GM18507 (cell line): ENCODE measurements at places on chromosomes 16 and 17.
A peak's percentile ranks its signal among the peaks of the same experiment; 100 is the strongest.

DNA sequence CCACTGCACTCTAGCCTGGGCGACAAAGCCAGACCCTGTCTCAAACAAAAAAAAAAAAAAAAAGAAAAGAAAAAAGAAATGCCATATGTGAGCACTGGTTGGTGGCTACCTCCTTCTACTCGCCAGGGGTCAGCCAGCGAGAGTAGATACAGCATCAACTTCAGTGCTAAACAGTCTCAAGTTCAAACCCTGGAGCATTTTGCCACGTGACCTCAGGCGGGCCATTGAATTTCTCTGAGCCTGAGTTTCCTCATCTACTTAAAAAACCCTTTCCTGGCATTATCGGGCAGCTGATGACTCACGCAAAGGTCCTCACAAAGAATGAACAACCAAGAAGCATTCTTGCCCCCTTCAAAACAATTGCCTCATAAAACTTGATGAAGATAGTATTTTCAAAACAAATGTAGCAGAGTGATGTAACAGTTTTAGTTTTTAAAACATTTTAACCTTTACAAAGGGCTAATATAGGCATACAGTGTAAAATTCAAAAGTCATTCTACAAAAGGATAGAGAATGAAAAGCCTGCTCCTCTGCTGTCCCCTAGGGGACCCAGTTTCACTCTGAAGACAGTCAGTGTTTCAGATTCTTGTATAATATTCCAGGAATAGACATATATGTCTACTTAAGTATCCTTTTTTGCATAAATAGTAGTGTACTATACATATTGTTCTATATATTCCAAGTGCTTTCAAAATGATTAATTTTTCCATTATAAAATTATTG is 28.4 kb downstream of the DNAH2 start:
- no peak for DNase-seq

GRCh38 chr17:81337476-81337879 is 42.4 kb upstream of the SLC38A10 start:
- no peak for DNase-seq

GRCh38 chr17:32936894-32937500 is 9.0 kb downstream of the TMEM98 start:
- DNase-seq, result peak; percentile 46

GRCh38 chr17:29070781-29071180 is 27.8 kb downstream of the PIPOX start:
- no peak for DNase-seq

GRCh38 chr17:6108987-6109386 is 38.8 kb downstream of the WSCD1 start:
- no peak for DNase-seq

DNA sequence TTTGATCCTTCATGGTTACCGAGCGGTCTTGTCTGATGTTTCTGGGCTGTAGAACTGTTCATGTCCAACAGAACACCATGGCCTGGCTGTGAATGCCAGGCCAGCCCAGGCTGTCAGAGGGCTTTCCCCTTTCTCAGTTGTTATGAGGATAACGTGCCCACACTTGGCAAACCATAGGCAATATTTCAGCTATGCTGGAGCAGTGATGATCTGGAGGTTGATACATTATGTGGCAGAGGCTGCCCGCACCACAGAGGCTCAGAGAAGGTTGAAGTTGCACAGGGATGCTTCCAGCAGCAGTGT is 92.9 kb downstream of the C16orf78 start:
- no peak for DNase-seq
